ENCODE measurements at places on chromosomes 13 and 19. TPM values are rescaled to one million over a fixed set of nuclear protein-coding genes. Genes with fewer than 3 reads are reported as not detected.

NCR1 gene
- total RNA-seq = 1.6 TPM

ATCAY gene
- not detected for total RNA-seq

AP1M1 gene
- total RNA-seq = 77.2 TPM

- no peak overlapping the region for H3K27ac ChIP-seq
- no peaks in the 10 kb centered on the region for H3K36me3 ChIP-seq
- peaks cover 15% of the 10 kb centered on the region for H3K4me1 ChIP-seq
- H3K4me3 ChIP-seq = no peak overlapping the region
- H3K27me3 ChIP-seq = no peaks in the 10 kb centered on the region
Observed at GRCh38 chr19:2693492-2694160, 8.9 kb downstream of the GNG7 start.

GRCh38 chr19:4878491-4878968, 11.1 kb upstream of the PLIN3 start:
- DNase-seq = no peak
- no peaks in the 10 kb centered on the region for H3K36me3 ChIP-seq
- no peak overlapping the region for H3K27ac ChIP-seq
- H3K4me3 ChIP-seq = no peak overlapping the region
- H3K27me3 ChIP-seq = no peaks in the 10 kb centered on the region

DNA sequence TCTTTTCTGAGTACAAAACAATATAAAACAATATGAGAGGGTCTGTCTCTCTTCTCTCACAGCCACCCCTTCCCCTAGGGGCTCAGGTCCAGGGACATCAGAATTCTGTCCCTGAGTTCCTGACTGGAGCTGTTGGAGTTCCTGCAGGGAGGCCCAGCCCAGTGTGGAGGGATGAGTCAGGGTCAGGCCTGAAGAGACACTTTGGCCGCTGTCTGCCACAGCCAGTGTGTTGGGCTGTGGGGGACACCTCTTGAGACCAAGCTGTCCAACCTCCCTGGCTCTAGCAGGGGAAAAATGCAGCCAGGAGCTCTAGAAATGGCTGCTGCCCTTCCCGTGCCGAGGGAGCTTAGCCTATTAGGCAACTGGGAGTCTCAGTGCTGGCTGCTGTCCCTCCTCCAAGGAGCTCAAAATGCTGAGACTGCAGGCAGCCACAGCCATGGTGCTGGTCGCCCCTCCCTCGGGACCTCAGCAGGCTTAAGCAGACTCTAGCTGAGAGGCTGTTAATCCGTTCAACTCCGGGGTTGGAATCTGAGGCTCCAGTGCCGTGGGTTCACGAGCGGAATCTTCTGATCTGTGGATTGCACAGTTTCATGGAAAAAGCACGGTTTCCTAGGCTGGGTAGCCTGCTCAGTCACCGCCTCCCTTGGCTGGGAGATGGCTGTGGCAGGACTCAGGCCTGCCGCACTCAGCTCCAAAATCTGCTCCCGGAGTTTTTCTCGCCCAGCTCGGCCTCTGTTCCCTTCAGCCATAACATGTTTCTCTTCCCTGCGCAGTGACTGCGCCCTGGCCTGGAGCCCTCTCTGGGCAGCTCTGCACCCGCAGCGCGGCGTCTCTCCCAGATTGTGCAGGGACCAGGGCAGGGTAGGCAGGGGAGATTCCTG, 3.8 kb upstream of the ZNF626 start:
- DNase-seq = no peak
- no peak overlapping the region for H3K27ac ChIP-seq
- peaks cover 5% of the 10 kb centered on the region for H3K4me1 ChIP-seq

- H3K27me3 ChIP-seq = no peaks in the 10 kb centered on the region
- H3K4me3 ChIP-seq = no peak overlapping the region
- no peak for DNase-seq
- no peaks in the 10 kb centered on the region for H3K4me1 ChIP-seq
- H3K36me3 ChIP-seq = no peaks in the 10 kb centered on the region
- no peak overlapping the region for H3K27ac ChIP-seq
Observed at GRCh38 chr13:80313668-80314256, 27.2 kb downstream of the SPRY2 start.

C2CD4C gene
- total RNA-seq = 2.1 TPM

DIRAS1 gene
- total RNA-seq = not detected

C1QTNF9 gene
- not detected for total RNA-seq

RAB3A gene
- 0.46 TPM for total RNA-seq

CASP14 gene
- not detected for total RNA-seq

GRCh38 chr13:110528371-110528770, 33.2 kb downstream of the RAB20 start:
- H3K36me3 ChIP-seq = peaks cover 7% of the 10 kb centered on the region
- H3K27me3 ChIP-seq = no peaks in the 10 kb centered on the region
- H3K4me3 ChIP-seq = no peak overlapping the region
- H3K27ac ChIP-seq = peak overlapping the region; percentile 80
- H3K4me1 ChIP-seq = peaks cover 56% of the 10 kb centered on the region

DNA sequence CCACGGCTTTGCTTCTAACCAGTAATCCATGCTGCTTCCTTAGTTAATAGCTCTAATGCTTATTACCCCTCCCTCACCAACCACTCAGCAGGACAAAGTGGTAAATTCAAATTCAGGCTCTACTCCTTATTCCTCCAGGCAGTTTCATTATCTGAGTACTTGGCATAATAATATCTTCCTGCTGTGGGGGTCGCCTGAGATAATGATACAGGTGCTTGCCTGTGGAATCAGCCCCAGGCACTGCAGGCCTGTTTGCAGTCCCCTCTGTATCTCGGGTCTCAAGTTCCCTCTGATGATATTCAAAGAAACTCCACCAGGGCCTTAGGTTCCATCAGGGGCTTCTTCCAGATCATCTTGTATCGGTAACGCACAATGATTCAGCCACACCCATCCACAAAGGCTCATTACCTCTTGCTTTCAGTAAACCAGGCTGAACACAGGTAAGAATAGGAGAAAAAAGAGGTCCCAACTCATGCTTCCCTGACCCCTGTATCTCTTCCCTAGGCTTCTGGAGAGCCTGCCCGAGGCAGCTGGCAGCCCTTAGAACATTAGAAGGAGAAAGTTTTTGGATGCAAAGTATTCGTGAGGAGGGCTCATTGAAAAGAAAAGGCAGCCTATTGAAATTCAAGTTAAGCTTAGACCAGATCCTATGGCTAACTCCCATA, 14.3 kb upstream of the FOXO1 start:
- H3K27me3 ChIP-seq = no peaks in the 10 kb centered on the region
- no peak for DNase-seq
- no peak overlapping the region for H3K4me3 ChIP-seq
- no peaks in the 10 kb centered on the region for H3K36me3 ChIP-seq
- H3K27ac ChIP-seq = no peak overlapping the region
- H3K4me1 ChIP-seq = peaks cover 11% of the 10 kb centered on the region

DNA sequence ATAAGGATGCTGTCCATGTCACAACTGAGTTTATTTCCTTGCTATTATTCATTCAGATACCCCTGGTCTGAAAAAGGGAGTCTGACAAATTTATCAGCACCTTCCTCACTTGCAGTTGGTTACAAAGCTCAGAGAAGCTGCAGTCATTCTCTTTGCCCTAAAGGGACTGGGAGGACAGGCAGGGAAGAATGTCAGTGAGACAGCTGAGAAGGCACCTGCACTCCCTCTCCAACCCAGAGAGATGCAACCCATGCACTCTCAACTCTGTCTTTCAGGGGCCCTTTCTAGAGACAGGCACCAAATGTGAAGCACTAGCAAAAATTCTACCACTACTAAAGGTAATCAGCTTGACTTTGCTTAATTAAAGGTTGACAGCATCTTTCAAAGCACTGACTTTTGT, 83.3 kb downstream of the CRYL1 start:
- H3K4me1 ChIP-seq = no peaks in the 10 kb centered on the region
- no peaks in the 10 kb centered on the region for H3K36me3 ChIP-seq
- H3K27me3 ChIP-seq = no peaks in the 10 kb centered on the region
- H3K27ac ChIP-seq = no peak overlapping the region
- DNase-seq = no peak

GRCh38 chr13:59607780-59608233, 555.9 kb downstream of the DIAPH3 start:
- no peaks in the 10 kb centered on the region for H3K27me3 ChIP-seq
- no peak overlapping the region for H3K27ac ChIP-seq
- H3K4me1 ChIP-seq = no peaks in the 10 kb centered on the region
- H3K4me3 ChIP-seq = no peak overlapping the region
- no peaks in the 10 kb centered on the region for H3K36me3 ChIP-seq
- no peak for DNase-seq

GRCh38 chr19:3025549-3025886, 3.6 kb downstream of the TLE2 start:
- peaks cover 22% of the 10 kb centered on the region for H3K4me1 ChIP-seq
- no peak overlapping the region for H3K4me3 ChIP-seq
- H3K27ac ChIP-seq = no peak overlapping the region

IRS2 gene
- 40.2 TPM for total RNA-seq
